ENCODE measurements at places on chromosomes 12 and 14.

DNA sequence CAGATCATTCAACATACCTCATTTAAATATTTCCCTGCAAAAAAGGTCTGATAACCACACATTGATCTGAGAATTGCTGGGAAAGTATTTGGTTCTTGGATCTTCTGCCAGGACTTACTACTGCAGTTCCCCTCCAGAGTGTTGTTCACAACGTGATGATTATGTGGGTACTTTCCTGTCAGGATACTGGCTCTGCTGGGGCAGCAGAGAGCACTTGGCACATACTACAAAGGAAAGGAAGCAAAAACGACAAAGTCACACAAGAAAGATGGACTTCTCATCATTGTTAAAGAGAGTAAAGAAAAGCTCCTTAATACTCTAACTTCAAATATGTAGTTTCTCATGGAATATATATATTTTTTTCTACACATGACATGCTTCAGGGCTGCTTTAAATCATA lies 11.5 kb downstream of the GNS start:
- DNase-seq, result no peak

- no peak for DNase-seq
These were observed 23.9 kb downstream of the PALS1 start for GRCh38 chr14:67265131-67265530.

DNA sequence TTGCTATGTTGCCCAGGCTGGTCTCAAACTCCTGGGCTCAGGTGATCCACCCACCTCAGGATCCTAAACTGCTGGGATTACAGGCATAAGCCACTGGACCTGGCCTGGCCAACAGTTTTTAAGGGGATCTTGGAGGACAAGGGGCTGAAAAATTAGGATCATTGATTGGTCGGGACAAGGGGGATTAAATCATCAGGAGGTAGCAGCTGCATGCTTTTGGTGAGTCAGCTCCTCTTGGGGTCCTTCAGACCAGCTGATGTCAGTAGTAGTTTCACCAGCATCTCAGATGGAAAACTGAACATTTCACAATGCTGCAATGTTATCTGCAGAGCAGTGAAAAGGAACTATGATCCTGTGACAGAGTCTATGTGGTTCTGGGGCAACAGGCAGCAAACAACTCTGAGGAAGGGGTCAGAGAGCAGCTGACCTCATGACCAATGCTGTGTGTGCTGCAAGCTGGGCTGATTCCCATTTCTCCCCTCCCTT lies 6.3 kb downstream of the LRRC74A start:
- no peak for DNase-seq

GRCh38 chr14:30521899-30522736 lies 36.8 kb upstream of the G2E3 start:
- peak; percentile 20 for DNase-seq

DNA sequence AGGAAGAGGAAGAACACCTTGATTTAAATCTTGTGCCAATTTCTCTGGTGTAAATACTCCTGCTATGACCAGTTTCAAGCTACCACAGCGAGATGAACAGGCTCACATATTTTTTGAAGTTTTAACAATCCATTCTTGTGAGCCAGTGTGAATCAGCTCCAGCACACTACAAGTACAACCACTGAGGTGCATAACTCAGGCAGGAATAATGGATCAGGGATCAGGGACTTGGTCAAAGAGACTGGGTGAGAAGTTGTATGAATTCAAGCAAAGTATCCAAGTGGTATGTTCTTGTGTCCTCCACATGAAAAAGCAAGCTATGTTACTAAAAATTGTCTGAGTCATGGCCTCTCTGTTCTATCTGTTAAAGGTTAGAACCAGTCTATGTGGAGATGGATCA lies 35.2 kb upstream of the KITLG start:
- no peak for DNase-seq

- DNase-seq, result no peak
These were observed 72.5 kb downstream of the PHLDA1 start for GRCh38 chr12:75959060-75959459.

GRCh38 chr12:52782502-52782901 lies 5.4 kb upstream of the KRT76 start:
- no peak for DNase-seq

DNA sequence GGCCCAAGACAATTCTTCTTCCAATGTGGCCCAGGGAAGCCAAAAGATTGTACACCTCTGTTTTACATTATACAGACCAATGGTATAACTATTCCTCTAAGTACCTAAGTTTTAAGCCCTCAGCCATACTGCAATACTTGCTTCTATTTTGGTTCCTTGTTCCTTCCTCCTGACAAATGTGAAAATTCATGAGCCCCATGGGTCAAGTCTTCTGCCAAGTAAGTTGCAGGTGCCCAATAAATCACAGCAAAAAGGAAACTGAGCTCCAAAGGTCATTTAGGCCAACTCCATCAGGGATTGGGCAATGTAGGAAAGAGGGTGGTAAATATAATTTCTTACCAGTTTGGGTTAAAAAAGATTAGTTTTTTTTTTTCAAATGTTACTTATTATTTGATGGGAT lies 57.7 kb upstream of the NPFF start:
- DNase-seq, result no peak

- no peak for DNase-seq
These were observed 24.5 kb downstream of the KTN1 start for GRCh38 chr14:55604488-55604887.

- no peak for DNase-seq
These were observed 7.4 kb upstream of the EPS8 start for GRCh38 chr12:15796493-15797141.

DNA sequence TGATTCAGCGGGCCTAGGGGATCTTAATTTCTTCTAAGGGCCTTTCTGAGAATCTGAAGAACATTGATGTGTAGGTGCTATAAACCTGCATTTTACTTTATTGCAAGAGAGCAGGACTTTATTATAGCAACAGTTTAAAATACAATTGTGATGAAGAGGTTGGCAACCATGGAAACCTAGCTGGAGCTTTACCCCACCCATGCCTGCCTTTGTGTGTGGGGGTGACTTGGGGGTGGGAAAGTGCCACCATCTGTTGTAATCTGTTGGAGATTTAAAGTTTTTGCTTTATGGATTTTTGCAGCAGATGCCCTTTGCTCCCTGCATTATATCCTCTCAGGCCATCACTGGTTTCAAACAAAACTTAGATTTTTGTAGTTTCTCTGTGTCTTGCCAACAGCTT lies 64.6 kb downstream of the ATG14 start:
- no peak for DNase-seq

Data from neuronal stem cell (in vitro differentiated cells).